GF-D8 (cell line): ENCODE measurements at places on chromosomes 6 and 20.

GRCh38 chr20:44691424-44692423 is 23.4 kb upstream of the CCN5 start:
- DNase-seq: no peak

- DNase-seq: peak; percentile 98
Measured at GRCh38 chr6:2793534-2794151, 28.4 kb downstream of the WRNIP1 start.

DNA sequence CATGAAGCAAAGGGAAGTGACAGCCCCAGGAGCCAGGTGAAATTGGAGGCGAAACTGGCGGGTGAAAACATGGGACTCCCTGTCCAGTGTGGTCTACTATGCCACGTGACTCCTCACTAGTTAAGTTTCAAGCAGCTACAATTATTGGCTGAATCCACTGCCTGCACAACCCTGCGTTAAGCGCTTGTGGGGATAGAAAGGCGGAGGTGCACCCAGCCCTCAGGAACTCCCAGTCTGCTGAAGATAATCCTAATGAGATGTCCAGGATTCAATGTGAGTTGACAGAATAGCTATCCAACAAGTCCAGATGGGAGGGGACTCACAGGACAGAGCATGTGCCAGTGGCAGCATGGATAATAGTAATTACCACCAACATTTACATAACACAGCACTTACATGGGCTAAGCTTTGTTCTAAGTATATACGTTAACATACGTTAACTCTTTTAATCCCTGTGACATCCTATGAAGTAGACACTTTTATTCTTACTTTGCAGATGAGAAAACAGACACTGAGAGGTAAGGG is 1.8 kb downstream of the MOCS1 start:
- no peak for DNase-seq

DNA sequence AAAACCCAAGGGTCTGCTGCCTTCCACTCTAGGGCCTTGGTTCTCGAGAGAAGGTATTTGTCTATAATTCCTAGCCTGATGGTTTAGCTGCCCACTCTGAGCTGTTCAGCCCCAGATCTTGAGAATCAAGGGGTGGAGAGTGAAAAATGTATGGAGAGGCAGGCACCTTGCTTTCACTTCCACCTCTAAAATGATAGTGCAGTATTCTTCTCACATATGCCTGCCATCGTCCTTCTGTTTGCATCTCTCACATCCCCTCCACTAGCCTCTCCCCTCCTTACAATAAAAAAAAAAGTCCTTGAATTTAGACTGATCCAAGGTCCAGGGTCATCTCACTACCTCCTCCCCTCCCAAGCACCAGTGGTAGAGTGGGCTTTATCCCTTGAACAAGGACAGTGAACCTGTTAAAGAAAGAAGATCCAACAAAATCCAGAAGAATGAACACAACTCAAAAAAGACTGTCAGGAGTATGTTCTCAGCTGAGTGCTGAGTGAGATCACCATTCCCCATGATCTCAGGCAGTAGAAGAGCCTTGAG is 104.2 kb downstream of the HIVEP1 start:
- no peak for DNase-seq

DNA sequence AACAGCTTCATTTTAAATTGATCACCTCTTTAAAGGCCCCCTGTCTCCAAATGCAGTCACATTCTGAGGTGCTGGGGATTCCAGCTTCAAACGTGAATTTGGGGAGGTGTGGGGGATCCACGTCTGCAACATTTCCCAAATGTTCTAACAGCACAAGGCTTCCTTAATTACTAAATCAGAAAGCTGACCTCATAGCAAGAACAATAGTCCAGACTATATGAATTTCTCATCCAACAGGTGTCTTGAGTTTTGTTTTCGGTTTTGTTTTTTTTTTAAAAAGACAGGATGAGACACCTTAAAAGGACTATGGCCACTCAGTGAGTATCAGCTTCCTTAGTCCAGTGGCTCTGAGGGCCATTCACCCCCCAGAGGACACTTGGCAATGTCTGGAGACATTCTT is 11.5 kb downstream of the ATP9A start:
- DNase-seq: no peak

DNA sequence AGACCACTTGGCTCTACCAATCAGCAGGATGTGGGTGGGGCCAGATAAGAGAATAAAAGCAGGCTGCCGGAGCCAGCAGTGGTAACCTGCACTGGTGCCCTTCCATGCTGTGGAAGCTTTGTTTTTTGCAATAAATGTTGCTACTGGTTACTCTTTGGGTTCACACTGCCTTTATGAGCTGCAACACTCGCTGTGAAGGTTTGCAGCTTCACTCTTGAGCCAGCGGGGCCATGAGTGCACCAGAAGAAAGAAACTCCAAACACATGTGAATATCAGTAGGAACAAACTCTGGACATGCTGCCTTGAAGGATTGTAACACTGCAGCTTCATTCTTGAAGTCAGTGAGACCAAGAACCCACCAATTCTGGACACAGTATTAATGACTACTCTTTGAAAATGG is 89.9 kb upstream of the MBOAT1 start:
- no peak for DNase-seq

GRCh38 chr6:36915599-36915998 is 29.8 kb downstream of the C6orf89 start:
- no peak for DNase-seq
